ENCODE measurements at places on chromosomes 2 and 18.

GRCh38 chr2:133837441-133838094, 269.3 kb upstream of the NCKAP5 start:
- DNase-seq: no peak

- no peak for DNase-seq
Measured at GRCh38 chr18:31010601-31011000, 31.9 kb downstream of the DSC3 start.

DNA sequence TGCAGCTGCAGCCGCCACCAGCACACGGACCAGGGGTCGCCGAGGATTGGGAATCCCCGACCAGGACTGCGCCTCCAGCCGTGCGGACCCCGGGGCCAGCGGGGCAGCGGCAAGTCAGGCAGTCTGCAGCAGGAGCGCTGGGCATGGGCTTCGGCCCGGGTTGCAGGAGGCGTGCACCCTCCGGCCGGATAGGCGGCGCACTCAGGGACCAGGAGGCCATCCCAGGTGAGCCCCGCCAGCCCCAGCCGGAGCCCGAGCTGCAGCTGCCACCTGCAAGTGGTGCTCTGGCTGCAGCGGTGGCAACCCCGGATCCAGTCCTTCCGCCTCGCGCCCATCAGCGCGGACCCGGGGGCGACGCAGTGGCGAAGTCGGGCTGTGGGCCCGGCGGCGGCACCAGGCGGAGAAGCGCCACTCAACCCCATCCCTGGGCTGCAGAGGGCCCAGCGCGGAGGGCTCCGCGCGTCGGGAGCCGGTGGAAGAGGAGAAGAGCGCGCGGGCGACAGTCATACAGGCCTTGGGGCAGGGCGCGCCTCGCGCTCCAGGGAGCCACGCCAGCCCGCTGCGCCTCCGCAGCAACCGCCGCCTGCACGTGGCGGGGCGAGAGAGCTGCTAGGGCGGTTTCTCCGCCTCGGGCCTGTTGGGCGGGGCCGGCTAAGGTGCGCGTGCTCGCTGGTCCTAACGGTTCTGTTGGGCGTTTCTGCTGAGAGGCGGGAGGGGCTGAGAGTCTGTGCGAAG, 73.8 kb downstream of the RPIA start:
- no peak for DNase-seq

- DNase-seq: no peak
Measured at GRCh38 chr18:40006634-40007033, 1948.4 kb upstream of the PIK3C3 start.

DNA sequence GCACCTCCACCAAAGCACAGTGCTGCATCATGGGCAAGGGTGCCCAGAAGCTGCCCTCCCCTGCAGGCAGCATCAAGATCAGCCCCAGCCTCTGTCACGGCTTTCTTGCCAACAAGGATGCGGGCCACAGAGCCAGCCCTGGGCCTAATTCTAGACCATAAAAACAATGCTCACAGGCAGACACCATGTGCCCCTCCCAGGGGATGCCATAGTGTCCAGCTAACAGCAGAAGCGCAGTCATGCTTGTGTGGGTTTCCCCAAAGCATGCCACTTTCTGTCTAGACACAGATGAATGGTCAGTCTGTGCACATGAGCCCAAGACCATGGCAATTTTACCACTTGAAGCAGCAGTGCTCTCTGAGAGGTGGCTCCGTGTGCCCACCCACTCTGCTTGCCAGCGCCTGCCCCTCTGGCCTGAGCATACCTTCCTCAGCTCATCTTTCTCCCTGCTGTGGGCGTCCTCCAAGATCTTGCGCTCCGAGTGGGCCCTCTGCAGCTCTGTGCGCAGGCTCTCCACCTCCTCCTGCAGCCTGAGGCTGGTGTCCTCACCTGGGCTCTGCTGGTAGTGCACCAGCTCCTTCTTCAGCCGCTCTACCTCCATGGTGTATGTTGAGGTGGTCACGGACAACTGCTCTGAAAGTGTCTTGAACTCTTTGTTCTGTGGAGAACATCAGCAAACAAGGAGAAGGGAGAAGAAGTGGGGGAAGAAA, 81.3 kb upstream of the ACAA2 start:
- DNase-seq: no peak

GRCh38 chr2:27798948-27799645, 27.6 kb downstream of the MRPL33 start:
- no peak for DNase-seq

DNA sequence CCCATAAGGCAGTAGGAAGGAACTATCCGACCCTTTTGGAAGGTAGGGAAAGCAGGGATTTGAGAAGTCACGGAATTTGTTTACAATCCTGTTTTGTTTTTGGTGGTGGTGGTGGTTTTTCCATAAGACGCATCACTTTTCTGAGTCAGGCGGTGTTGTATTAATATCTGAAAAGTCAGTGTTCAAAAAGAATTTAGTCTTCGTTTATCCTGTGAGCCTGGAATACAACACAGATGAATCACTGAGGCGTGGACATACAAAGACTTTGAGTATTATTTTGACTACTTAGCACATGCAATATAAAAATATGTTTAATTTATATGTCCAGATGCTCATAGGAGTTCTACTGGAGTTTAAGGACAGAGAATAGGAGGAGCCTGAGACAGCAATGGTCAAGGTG, 785 bp downstream of the ZNF892 start:
- DNase-seq: no peak

DNA sequence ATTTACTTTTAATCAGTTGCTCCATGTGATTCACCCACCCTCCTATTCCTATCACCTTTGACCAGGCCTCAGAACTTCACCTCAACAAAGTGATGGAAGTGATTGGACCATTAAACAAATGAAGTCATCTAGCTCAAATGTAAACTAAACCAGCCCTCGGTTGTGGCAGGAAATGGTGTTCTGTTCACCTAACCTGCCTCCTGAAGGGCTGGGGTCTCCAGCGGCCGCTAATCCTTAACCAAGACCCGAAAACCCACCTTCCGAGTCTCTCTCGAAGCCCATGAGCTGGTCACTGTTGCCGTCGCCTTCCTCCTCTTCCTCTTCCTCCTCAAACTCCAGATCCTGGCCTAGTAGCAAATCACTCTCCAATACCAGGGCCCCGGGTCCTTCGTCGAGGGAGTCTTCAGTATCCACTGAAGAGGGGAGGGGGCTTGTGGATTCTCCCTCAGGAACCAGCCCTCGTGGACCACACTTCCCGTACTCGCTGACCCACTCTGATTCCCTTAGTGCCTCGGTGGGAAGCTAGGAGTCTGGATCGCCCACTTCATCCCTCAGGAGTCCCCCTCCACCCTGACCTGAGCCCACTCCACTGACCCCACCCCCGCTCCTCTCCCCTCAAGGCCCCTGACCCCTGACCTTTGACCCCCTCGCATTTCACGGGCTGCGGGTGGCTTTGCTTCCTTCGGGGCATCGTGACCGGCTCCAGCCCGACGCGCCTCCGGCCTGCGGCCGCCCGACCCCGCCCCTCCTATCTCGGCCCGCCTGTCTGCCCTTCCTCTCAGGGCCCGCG, 503 bp downstream of the ZNF513 start:
- DNase-seq: no peak

DNA sequence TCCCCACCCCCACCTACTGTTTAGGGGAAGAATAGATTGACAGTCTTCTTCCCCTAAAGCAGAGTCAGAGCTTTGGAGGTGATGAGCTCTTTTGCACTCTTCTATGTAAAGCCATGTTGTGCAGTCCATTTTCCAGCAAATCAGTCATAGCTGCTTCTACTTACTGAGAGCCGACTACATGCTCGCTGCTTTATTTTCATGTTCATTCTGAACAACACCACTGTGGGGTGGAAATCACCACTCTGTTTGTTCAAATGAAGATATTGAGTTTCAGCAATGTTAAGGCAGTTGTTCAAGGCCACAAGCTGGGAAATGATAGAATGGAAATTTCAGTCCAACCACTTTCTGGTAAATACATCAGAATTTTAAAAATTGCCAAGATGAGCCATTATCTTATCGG, 88.3 kb downstream of the INSIG2 start:
- no peak for DNase-seq

DNA sequence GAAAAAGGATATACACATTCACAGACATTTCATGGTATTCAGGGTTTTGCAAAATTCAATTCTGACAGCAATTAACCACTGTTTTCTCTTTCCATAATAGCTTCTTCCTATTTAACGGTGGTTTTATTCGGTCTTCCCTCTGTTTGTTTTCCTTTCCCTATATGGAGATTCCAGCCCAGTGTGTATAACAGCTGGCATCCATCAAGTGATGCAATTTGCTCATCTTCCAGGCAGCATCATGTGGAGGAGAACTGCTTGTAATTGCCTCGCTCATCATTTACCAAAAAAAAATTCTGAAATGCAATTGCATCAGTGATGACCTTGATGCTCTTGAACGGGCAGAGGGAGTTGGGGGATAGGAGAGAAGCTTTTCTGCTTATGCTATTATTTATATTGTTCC, 165.9 kb upstream of the PGAP1 start:
- DNase-seq: no peak

DNA sequence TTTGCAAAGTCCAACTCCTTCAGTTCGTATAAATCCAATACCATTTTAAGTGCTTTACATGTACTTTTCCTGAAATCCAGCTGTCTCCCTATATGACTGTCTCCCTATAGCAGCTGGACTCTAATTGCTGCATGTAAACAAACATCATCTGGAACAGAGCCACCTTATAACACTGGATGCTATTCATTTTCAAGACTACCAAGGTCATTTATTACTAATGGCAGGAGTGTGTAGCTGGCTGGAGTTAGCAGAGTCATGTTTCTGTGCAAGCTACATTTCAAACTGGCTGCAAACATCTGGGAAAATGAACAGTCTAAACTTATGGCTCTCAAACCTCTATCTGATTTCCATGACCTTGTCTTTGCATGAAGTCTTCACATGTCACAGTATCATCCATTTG, 575.2 kb downstream of the PIK3C3 start:
- no peak for DNase-seq

DNA sequence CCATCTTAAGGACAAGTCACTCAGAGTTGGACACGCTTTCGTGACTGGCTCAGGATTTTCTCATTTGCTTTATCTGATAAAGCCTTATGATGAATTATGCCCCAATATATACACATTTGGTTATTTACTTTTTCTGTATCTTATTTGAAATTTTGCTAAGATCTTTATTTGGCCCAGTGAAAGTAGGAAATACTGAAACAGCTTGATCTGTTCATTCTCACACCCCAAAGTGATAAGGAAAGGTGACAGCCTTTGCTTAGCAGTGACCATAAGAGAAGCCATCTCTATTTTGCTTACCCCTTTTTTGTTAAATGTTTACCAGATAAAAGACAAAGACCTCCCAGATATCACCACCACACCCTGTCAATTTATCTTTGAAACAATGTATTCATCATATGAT, 428.3 kb downstream of the PARD3B start:
- DNase-seq: no peak

DNA sequence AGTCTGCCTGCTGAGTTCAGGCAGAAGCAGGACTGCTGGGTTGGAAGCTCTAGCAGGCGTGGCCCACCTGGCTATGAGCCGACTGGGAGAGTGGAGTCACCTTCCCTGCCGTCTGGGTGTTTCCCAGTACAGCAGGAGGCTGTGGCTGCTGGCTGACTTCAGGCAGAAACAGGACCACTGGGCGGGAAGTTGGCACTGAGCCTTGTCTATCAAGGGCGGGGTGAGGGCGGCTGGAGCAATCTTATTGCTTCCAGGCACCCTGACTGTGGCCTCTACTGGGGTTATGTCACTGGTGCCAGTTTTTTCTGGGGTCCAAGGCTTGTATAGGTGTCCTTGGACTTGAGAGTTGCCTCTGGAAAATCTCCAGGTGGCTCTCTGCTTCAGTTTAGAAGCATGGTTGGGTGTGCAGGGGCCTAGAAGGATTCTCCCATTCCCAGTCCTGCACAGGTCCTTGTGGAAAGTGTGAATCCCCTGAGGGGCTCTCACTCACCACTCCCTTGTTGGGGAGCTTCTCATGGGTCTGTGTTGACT, 30.5 kb downstream of the LTBP1 start:
- no peak for DNase-seq

- DNase-seq: no peak
Measured at GRCh38 chr2:206452242-206452641, 8.9 kb downstream of the ADAM23 start.

GRCh38 chr2:71669058-71669456, 215.7 kb downstream of the DYSF start:
- DNase-seq: no peak

- no peak for DNase-seq
Measured at GRCh38 chr18:48687346-48688042, 148.7 kb downstream of the CTIF start.

DNA sequence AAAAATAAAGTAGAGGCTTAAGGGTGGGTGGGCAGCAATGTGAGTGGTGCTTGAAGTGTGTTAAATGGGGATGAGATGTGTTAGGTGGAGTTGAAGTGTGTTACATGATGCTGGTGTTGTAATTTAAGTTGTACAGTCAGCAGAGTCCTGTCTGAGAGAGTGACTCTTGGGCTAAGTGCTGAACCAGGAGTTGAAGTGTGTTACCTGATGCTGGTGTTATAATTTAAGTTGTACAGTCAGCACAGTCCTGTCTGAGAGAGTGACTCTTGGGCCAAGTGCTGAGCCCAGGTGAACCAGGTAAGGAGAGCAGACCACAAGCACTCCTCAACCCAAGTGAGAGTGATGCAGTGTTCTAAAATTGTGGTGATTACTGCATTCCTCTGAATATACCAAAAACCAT, 40.6 kb downstream of the LCLAT1 start:
- DNase-seq: no peak

GRCh38 chr2:160201849-160202539, 1.9 kb upstream of the ITGB6 start:
- no peak for DNase-seq

DNA sequence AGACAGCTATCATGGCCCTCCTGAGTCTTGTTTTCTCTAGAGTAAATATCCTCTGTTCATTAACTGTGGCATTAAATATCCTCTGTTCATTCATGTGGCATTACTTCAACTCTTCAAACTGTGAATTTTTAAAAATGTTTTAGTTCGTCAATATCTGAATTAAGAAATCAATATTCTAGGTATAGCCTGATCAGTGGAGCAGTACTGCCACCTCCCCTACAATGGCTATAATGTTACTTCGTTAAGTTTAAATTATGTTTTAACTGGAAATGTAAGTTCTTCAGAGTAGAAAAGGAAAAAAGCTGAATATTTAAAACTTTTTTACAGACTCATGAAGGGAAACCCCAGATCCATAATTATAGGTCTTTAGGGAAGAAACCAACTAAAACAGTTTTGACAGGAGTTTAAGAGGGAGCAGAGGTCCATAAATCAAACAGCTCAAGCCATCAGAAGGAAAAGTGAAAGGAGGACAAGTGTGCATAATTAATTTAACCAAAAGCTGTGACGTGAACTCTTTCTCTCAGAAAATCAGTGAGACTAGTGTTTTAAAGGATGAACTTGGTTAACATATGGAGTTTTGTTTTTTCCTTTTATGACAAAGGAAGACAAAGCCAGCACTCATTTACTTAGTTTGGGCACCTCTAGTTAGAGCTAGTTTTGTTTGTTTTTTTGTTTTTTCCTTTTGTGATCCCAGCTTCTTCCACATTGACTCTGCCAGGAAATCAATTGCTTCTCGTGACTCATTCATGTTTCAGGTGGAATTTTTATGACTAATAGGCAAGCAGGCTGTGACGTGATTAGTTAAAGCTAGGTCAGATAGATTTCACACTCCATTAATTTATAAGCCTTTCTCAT, 44.9 kb downstream of the RBBP8 start:
- DNase-seq: no peak

Data from NCI-H2081 treated with DMSO at 0.1 percent for 48 hours (cell line).